ENCODE measurements at places on chromosomes 1 and 21. TPM values are rescaled to one million over a fixed set of nuclear protein-coding genes. Genes with fewer than 3 reads are reported as not detected.

Gene FMO1
- total RNA-seq = not detected

DNA sequence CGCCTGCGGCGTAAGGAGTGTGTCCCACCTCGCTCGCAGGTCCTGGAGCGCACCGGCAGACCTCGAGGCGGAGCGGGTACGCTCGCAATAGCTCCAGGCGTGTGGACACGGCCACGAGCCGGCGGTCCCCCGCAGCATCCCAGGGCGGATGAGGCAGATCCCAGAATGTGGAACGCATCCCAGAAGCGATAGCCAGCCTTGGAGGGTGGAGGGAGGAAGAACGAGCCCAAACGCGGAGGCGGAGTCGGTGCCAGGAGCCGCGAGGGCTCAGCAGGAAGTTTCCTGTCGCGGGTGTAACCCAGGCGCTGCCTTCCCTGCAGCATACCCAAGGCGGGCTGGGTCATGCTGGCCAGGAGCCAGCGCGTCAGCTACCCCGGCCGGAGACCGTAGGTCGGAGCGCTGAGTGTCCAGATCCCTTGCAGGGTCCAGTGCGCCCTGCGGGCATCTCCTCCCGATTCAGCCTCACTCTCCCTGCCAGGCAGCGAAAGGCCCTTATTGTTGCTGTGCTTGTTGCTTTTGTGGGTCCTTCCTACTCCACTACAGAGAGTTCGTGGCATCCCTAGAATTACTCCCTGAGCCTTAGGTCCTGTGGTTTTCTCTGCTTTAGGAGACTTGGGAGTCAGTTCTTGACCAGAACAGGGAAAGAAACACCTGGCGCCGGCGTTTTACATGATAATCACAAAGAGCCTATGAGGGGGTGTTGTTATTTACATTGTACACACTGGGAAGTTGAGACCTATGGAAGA lies 27.7 kb downstream of the STYXL2 start:
- peak; percentile 89 for DNase-seq

DNA sequence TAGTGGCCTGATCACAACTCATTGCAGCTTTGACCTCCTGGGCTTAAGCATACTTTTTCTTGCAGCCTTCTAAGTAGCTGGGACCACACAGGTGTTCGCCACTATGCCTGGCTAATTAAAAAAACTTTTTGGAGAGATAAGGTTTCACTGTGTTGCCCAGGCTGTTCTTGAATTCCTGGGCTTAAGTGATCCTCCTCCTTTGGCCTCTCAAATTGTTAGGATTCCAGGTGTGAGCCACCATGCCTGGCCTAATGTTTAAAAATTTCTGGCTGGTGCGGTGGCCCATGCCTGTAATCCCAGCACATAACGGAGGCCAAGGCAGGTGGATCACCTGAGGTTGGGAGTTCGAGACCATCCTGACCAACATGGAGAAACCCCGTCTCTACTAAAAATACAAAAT lies 24.4 kb downstream of the YTHDF2 start:
- DNase-seq = no peak

DNA sequence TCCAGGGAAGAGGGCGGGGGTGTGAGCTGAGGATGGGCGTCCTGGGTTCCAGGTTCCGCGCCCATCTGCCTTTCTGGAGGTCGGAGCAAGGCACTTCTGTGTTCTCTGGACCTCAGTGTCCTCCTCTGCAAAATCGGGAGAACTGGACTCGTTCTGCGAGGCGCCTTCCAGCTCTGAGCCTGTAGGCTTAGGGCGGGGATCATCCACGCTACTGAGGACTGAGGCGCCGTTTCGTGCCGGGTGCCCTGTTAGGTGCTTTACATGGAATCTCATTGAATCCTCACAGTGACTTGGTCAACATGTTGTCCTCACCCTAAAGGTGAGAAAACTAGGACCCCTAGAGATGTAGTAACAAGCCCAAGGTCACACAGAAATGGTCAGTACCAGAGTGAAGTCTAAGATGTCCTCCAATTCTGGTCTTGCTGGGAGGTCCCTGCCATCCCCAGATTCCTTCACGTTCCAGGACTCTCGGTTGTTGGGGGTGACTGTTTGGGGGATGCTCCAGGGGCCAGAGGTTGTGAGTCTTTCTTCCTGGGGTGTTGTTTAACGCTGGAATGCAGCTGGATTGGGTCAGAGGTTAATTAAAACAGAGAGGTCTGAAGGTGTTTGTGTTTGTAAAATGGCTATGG lies 677 bp downstream of the PRKAA2 start:
- DNase-seq = peak; percentile 35

GRCh38 chr1:4775506-4775905 lies 121.1 kb downstream of the AJAP1 start:
- no peak for DNase-seq

Gene TRIM63
- 0.15 TPM for total RNA-seq

- no peak for DNase-seq
Measured at GRCh38 chr21:37815893-37816292, 100.4 kb downstream of the KCNJ6 start.

DNA sequence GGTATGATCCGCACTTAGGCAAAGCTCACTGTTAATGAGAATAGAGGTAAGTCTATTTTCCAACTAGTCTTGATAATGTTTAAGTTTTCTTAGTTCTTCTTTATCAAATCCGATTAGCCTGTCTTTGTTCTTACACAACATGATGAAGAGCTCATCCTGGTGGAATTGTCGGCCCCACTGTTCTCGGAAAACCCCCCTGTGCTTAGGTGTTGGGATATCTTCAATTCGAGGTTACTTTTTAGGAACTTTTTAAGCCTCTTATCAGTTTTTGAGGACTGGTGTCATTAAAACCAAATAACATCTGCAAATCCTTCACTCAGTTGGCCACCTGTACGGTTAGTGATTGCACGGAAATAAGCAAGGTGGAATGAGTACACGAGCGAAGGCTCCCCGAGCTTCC lies 60.7 kb upstream of the KIF26B start:
- no peak for DNase-seq

- no peak for DNase-seq
Measured at GRCh38 chr1:236853921-236854604, 59.0 kb downstream of the MTR start.

DNA sequence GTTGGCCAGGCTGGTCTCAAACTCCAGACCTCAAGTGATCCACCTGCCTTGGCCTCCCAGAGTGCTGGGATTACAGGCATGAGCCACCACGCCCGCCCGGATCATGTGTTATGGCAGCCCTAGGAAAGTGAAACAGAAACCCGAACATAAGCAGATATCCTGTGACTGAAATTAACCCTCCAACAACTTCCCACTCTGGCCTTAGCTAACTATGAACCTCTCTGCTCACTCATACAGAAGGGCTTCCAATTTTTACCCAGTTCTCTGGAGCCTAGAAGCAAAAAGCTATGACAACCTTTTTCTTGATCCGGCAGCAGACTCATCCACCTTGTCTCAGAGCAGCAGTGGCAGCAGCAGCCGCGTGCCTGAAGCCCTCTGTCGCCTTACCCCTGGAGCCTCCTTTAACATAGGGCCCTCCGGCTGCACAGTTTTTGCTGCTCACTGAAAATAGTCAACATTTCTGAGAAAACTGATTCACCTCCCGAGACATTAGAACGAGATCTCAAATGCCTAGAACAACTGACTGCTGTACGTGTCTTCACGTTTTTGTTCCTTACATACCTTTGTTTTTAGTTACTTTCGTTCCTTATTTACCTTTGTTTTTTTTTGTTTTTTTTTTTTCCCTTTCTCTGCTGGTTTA lies 9.3 kb downstream of the CBR1 start:
- DNase-seq = peak; percentile 53

Gene HRNR
- total RNA-seq = not detected

GRCh38 chr1:99107680-99108079 lies 103.0 kb upstream of the PLPPR5 start:
- DNase-seq = no peak

GRCh38 chr1:154865442-154866256 lies 4.4 kb downstream of the KCNN3 start:
- no peak for DNase-seq

DNA sequence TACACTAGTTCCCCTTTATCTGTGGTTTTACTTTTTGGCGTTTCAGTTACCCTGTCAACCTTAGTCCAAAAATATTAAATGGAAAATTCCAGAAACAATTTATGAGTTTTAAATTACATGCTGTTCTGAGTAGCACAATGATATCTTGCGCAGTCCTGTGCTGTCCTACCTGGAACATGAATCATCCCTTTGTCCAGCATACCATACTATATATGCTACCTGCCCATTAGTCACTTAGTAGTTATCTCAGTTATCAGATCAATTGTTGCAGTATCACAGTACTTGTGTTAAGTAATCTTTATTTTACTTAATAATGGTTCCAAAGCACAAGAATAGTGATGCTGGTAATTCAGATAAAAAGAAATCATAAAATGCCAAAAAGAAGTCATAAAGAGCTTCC lies 52.7 kb downstream of the AGBL4 start:
- no peak for DNase-seq

DNA sequence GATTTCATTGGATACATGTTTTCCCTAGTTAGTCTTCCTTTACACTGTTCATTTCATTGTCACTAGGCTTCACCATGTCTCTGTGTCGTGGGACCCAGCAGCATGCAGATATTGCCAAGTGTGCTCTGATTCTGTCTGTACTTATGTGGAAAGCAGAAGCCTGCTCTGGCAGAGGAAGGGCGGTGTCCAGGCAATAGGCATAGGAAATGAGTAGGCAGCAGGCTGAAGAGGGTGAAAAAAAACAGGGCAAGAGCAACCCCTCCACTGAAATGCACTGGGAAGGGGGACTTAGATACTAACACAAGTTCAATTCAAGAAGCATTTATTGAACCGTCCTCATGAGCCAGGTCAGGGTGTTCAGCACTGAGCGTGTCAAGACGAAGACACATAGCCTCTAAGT lies 85.2 kb upstream of the VAV3 start:
- DNase-seq = no peak

Gene LCE1E
- not detected for total RNA-seq

DNA sequence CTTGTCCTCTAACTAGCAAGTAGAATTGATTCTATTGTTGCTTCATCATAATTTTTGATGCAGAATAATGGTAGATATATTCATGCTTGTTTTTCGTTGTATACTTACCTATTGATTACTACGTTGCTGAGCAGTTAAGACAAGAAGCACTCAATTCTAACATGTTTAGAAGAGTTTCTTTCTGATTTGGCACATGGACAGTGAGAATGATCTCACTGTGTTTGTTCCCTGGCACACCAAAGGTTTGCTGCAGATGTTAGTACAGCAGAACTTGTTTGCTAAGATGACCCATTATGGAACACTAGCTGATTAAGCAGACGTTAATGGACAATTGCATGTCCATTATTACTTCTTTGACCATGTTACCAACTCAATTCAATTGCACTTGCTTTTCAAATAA lies 184.7 kb upstream of the SGIP1 start:
- no peak for DNase-seq

DNA sequence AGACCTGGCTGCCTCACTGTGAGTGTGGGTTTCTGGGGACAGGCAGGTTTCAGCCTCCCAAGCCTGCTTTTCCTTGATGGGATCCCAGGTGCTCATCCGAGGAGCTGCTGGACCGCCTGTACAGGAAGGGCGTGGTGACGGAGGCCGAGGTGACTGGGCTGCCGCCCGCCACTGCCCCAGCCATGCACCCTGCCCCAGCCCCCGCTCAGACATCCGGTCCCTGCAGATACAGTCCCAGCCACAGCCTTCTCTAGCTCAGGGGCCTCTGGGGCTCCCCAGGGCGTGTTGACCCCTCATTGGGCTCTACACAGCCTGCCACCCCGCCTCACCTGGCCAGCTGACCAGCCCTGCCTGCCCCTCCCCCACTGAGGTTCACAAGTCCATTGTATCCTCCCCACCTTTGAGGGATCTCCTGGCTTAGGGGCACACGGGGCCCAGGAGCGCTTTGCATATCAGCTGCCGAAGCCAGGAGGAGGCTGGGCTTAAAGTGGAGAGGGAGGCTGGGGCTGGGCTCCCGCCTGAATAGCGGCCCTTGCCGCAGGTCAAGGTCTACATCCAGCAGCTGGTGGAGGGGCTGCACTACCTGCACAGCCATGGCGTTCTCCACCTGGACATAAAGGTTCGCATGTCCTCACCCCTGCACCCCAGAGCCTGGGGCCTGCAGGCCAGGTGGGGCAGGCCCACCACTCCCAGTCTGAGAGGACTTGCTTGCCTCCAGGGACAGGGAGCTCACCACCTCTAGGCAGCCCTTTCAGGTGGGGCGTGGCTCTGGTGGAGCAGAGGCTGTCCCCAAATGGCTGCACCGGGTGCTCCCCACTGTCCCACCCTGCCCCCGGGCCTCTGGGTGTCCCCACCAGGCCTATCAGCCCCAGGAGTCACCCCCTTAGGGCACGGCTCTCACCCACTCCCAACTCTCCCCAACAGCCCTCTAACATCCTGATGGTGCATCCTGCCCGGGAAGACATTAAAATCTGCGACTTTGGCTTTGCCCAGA lies 38.5 kb downstream of the TRIM11 start:
- DNase-seq = no peak

Gene AMY1C
- total RNA-seq = not detected

Gene C1QA
- total RNA-seq = 22.8 TPM

Gene LRRC47
- 41.5 TPM for total RNA-seq

GRCh38 chr1:29321176-29321575 lies 84.9 kb downstream of the PTPRU start:
- DNase-seq = no peak

GRCh38 chr1:232477728-232478127 lies 152.2 kb downstream of the SIPA1L2 start:
- DNase-seq = no peak

- no peak for DNase-seq
Measured at GRCh38 chr1:118717893-118718292, 270.2 kb downstream of the TBX15 start.

Gene TMCO2
- not detected for total RNA-seq

- no peak for DNase-seq
Measured at GRCh38 chr1:219966071-219966349, 37.7 kb upstream of the SLC30A10 start.

Gene KCNN3
- 0.73 TPM for total RNA-seq

Gene ARMH1
- 2.3 TPM for total RNA-seq

GRCh38 chr1:91729621-91730358 lies 156.2 kb downstream of the TGFBR3 start:
- no peak for DNase-seq

DNA sequence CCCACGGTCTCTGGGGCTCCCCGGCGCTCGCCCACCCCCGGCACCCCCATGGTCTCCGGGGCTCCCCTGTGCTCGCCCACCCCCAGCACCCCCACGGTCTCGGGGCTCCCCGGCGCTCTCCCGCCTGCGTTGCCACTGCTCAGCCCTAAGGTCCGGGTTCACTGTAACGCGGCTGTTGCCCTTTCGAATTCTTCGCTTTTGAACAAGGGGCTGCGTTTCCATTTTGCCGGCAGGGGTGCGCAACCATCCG lies 5.2 kb upstream of the FTCD start:
- no peak for DNase-seq

DNA sequence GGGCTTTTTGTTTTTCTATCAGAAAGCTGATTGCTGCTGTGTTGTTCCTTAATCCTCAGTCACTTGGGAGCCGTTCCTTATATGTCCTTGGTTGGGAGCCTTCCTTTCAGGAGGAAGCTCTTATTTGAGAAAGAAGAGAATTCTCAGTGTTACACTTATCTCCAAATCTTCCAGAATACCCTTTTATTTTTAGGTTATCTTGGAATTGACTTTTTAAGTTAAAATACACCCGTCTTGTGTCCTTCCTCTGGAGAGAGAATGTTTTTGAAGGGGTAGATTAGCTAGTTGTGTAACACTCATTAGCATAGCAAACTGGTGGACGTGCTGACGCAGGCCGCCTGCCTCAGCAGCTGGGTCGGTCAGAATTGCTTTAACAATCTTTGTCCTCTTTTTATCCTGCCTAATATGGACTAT lies 42.1 kb downstream of the LRRC8B start:
- DNase-seq = peak; percentile 13

GRCh38 chr1:208150833-208151458 lies 93.2 kb downstream of the PLXNA2 start:
- peak; percentile 57 for DNase-seq

Gene RAB3B
- 3.2 TPM for total RNA-seq

All from left colon (tissue), 2 donors.